Fibroblast of skin of abdomen (primary cell): ENCODE measurements at places on chromosomes 16 and 17.

- DNase-seq, result no peak
These were observed 498 bp downstream of the PKMYT1 start for GRCh38 chr16:2979669-2980226.

DNA sequence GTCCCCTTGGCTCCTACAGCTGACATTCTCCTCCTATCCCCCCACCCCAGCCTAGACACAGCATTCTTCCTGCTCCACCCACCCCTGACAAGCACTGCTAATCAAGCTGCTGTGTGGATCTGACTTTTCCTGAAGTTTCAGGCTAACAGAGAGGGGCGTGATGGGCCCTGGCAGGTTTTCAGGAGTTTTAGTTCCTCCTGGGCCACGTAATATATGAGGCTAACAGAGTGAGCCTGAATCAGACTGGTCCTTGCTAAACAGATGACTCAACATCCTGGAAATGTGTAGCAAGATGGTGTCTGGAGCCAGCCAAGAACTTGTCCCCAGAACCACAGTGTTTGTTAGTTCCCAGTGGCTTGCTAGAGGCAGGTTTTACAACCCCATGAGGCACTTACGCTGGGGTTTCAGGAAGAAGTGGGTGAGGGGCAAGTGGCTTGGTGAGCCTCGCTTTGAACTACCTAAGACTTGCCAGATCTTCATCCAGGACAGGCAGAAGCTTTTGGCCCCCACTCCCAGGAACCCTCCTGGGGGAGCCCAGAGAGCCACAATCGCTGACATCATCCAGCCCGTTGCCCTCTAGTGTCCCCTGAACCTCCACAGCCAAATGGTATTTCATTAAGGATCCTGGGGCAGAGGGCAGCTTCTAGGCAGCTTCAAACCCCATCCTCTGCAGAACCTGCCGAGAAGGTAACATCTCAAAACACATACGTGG lies 15.9 kb downstream of the TMEM92 start:
- DNase-seq, result peak; percentile 98

DNA sequence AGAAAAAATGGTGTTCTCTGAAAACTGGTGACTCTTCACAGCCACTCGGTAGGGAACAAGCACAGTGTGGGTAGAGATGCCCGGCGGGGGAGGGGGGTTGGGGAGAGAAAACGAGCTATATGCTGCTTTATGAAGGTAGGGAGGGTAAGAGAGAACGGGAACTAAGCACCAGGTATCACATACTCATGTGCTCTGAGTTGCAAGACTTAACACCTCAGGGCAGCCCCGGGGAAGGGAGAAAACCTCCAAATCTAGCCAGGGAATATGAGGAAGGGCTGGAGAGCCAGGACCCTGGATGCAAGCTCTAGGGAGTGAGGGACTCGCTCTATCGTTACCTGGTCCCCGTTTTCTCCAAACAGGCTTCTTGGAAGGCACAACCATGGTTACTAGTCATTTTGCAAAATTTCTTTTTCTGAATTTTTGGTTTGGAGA lies 35.3 kb downstream of the HIC1 start:
- DNase-seq, result no peak

DNA sequence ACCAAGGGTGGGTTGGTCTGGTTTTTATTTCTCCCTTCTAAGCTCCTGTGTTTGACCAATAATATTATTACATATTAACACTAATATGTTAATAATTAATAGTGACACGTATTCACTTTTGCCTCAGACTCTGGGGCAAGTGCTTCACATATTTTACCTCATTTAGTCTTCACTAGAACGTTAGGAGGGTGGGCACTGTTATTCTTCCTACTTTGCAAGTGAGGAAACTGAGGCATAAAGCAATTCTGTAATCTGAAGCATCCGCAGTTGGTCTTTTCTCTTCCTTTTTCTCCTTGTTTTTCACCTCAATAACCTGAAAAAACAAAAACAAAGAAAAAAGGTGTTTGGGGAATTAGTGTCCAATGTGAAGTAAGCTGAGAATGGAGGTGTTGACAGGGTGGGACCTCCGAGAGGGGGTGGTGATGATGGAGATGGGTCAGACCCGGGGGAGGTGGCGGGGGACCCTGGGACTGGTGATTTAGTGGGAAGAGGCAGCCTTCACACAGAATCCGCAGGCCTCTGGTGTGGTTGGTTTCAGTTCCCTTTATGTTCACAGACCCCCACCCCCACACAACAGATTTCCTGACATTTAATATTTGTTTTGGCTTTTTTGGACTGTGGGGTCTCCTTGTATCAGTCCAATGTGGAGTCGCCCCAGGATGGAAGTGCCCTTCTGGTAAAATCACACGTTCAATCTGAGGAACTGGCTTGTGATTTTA lies 3.7 kb downstream of the CDH1 start:
- no peak for DNase-seq
